ENCODE measurements at places on chromosomes 3 and 15.
A peak's percentile ranks its signal among the peaks of the same experiment; 100 is the strongest.

- no peak for DNase-seq
These were observed 39.6 kb upstream of the GYG1 start for GRCh38 chr3:148951599-148952361.

DNA sequence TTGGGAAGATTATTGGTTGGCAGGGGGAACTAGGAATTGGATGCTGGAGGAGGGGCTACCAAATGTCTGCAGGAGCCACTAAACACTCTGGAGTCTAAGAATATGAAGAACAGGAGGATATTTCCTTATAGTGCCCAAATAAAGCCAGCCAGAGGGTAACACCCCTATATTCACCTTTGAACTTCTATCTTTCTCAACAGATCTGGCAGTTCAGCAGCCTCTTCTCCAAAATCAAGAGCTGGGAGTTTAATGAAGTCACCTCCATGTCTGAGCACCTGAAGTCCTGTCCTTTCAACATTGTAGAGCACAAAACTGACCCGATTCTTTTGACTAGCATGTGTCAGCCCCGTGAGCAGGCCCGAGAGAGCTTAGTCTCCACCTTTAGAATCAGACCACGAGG lies 33.3 kb downstream of the FBXO40 start:
- no peak for DNase-seq

- DNase-seq: no peak
These were observed 284.0 kb upstream of the GADL1 start for GRCh38 chr3:31178467-31178866.

GRCh38 chr3:170867143-170867937 lies 2.7 kb downstream of the RPL22L1 start:
- no peak for DNase-seq

- DNase-seq: no peak
These were observed 33.6 kb upstream of the PLSCR5 start for GRCh38 chr3:146638718-146639117.

DNA sequence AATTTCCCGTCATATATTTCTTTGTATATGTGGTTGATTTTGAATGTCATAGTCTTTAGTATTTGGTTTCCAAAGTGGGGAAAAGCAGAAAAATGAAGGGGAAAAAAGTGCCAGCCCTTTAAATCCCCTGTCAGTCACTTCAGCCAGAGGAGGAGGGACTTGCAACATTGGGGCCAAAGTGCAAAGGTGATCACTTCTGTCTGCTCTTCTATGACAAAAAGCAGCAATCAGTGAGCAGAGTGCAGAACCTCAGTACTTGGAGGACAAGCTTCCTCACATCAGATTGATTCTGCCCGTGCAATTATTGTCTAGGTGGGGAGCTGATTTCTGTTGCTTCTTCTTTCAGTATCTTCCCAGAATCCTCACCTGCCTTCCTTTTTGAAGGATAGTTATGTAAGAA lies 60.0 kb downstream of the STT3B start:
- no peak for DNase-seq

- no peak for DNase-seq
These were observed 14.2 kb downstream of the CPA3 start for GRCh38 chr3:148879256-148879655.

DNA sequence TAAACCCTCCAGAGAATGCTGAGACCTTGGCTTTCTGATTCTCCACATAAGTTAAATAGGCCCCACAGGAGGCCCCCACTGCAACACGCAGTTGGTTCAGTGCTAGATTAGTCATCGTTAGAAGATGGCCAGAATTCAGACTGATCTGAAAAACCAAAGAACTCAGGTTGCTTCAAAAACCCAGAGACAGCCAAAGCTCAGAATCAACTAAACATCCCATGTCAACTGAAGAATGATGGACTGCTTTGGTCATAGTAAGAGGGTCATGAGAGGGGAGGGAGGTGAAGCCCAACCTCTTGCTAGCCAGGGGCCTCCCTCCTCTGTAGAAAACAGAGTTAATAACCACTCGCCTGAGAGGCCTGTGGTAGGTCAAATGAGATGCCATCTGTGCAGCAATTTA lies 93.1 kb downstream of the AKAP13 start:
- DNase-seq: no peak

- no peak for DNase-seq
These were observed 80.3 kb upstream of the FLNB start for GRCh38 chr3:57927916-57928315.

DNA sequence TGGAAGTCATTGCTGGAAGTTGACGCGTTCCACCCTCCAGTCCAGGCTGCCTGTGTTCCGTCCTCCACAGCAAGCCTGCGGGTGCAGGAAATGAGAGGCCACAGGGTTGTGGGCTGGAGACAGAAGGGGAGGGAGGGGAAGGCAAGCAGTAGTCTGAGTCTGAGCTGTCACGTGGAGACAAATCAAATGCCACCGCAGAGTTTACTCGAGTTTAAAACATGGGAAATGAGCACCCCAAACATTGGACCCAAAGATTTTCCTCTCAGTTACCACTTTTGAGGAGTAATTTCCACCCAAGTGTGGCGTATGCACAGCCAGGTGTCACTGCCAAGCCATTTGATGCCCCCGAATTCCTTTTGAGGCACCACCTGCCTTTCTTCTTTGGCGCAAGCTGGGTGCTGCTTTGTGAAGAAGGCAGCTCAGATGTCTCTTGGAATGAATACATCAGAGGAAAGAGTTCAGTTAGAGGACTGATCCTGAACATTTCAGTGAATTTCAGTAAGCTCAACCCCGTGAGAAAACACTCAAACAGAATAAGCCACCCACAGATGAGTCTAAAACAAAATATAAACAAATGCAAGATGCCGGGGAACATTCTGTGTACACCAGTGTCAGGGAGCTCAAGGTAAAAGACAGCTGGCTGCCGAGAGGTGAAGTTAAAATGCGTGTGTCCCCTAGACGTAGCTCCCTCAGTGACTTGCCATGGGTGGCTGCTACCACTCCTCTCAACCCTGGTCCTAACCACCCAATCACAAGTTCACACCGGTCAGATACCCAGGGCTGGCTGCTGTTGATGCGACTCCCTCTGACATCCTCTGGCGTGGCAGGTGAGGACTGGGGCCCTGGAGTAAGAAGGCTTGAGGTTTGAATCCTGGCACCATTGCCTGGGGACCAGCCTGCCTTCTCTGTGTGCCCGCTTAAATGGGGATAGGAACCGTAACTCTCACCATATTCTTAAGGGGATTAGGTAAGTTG lies 203.8 kb downstream of the UACA start:
- DNase-seq: peak; percentile 37

- no peak for DNase-seq
These were observed 16.5 kb upstream of the REC114 start for GRCh38 chr15:73426323-73426994.

- no peak for DNase-seq
These were observed 44.6 kb upstream of the PGPEP1L start for GRCh38 chr15:99052205-99052604.

- no peak for DNase-seq
These were observed at the start of gene ADCY5 for GRCh38 chr3:123448536-123449101. Gene ADCY5, minus strand, starts transcription at chr3:123449090. Its CDS starts 545 bp downstream, at chr3:123448545.

- no peak for DNase-seq
These were observed 40.5 kb downstream of the FILIP1L start for GRCh38 chr3:100073714-100074307.

- no peak for DNase-seq
These were observed 405 bp upstream of the SPG21 start for GRCh38 chr15:64990168-64990470.

DNA sequence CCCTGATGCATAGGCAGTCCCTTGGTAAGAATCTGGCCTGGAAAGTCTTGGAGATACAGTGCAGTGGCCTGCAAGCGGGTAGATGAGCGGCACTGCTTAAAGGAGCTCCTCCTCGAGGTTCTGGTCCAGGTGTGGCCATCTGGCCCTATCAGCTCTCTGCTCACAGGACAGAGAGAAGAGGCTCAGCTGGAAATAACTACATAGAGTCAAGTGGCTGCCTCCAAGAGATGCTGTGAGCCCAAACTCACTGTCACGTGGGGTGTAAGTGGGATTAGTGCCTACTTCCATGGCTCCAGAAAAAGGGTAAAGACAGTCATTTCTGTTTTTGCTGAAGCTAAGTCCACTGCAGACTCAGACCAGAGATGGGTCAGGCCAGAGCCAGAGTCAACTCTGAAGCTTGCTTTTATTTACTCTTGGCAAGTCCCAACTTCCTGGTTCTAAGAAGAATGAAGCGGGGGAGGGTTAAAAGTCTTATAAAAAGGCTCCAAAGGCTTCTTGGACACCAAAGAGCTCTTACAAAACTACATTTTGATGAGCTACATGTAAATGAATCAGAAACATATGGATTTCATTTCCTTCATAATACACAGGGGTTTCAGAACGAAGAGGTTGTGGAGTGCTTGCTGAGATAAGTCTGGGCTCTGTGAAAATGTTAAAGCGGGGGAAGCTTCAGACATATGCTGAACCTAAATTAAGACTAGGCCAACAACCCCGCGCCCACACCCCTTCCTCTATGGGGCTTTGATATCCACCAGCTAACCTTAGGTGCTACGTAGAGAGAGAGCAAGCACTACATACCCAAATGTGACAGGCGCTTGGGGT lies 77.1 kb downstream of the PDZRN3 start:
- DNase-seq: no peak

GRCh38 chr15:63905131-63905530 lies 71.4 kb upstream of the HERC1 start:
- DNase-seq: no peak

- DNase-seq: no peak
These were observed 67.3 kb downstream of the VGLL4 start for GRCh38 chr3:11576453-11576852.

DNA sequence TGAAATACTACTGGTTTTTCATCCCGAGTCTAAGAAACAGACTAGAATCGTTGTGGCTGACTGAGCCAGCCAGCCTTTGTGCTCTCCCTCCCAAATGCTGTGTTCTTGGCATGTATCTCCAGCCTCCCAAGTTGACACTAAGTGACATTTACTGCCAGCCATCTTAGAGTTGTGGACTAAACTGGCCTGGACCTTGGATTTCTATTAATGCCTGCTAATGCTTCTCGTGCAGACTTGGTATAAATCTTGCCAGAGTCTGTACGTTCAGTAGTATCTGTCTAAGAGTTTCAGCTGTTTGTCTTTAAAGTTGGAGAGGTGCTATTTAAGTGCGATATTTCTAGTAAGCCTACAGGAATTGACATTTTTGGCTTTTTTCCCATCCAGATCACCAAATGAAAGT lies 166.6 kb upstream of the BHLHE40 start:
- no peak for DNase-seq

DNA sequence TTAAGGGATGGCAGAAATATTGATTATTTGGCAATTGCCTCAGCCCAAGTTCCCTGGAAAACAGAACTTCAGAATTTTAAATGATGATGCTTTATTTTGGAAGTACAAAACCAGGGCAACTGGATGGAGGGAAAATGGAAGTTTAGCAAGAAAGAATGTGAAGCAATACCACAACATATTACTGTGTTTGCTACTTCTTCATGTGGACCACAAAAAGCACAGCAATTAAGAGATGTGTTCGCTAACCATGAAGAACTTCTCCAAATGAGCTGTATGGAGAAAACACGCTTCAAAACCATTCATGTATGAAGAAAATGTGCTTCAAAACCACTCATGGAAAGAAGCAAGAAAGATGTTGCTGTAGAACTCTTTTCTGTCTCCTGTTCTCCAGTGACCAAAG lies 64.7 kb upstream of the ARL6 start:
- no peak for DNase-seq

DNA sequence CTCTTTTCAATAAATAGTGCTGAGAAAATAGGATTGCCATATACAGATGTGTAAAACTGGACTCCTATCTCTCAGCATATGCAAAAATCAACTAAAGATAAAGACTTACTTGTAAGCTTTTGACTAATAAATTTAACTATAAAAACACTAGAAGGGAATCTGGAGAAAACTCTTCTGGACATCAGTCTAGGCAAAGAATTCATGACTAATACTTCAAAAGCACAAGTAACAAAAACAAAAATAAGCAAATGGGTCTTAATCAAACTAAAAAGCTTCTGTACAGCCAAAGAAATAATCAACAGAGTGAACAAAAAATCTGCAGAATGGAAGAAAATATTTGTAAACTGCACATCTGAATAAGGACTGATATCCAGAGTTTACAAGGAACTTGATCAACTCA lies 1122.2 kb downstream of the TBL1XR1 start:
- DNase-seq: no peak

GRCh38 chr15:73555080-73555479 lies 78.1 kb downstream of the NPTN start:
- DNase-seq: no peak

DNA sequence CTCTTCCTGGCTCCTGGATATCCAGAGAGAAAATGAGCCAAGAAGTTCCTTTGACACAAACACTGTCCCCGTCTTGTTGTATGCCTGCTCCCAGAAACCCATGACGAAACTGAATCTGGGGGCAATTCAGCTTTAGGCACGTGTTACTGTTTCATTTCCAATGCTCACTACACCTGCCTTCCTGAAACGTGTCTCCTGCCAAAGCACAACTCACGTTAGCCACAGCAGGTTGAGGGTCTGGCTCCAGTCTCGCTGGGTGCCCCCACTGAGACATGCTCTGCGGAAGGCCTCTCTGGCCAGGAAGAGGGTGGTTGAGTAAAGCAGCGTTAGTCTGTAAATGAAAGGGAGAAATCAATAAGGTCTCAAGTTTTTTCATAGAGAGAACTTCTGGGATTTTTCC lies 6.7 kb downstream of the RFT1 start:
- DNase-seq: no peak

DNA sequence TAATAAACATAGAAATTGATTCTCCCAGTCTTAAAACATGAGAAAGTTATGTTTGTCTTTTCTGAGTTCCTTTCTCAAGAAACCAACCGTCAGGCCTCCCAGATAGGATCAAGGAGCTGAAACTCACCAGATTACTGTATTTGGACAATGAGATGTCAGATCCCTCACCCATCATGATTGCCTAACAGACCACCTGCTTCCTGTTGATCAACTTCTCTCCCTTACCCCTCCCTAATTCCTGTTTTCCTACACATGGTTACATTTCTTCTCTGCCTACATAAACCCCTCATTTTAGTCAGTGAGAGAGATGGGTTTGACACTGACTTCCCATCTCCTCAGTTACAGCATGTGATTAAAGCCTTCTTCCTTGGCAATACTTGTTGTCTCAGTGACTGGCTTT lies 917.5 kb downstream of the FHIT start:
- no peak for DNase-seq

DNA sequence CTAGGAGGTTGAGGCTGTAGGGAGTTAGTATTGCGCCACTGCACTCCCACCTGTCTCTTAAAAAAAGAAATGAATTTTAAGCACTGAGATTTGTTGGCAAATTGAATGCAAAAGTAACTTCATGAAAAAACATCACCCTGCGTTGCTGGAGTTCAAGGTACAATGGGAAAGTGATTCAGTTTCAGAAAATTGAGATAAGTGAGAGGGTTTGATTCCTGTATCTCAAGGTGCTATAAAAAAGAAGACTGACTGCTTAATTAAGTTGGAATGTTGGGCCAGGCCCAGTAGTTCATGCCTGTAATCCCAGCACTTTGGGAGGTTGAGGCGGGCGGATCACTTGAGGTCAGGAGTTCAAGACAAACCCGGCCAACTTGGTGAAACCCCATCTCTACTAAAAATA lies 39.1 kb downstream of the IQGAP1 start:
- DNase-seq: no peak

DNA sequence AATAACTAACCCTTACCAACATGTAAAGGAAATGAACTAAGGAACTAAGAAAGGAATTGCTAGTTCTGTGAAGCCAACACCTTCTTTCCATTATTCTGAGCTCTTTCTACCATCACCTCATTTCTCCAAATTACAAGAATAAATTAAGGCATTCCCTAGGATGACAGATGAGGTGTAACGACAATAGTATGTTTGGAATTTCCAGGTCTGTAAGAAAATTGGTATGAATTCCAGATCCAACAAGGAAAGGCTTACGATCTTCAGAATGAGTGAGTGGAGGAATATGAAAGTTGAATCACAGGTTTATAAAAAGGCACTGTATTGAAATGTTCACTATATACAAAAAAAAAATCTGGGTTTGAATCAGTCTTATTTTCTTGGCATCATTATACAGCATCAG lies 4.5 kb upstream of the NANOGP8 start:
- no peak for DNase-seq

All from stimulated activated CD4-positive, alpha-beta T cell treated with anti-CD3 and anti-CD28 coated beads, Interleukin-1b, Interleukin-23, amount 100 ng/mL, for 24 hours (primary cell).